ENCODE measurements at places on chromosomes 1 and 21.

DNA sequence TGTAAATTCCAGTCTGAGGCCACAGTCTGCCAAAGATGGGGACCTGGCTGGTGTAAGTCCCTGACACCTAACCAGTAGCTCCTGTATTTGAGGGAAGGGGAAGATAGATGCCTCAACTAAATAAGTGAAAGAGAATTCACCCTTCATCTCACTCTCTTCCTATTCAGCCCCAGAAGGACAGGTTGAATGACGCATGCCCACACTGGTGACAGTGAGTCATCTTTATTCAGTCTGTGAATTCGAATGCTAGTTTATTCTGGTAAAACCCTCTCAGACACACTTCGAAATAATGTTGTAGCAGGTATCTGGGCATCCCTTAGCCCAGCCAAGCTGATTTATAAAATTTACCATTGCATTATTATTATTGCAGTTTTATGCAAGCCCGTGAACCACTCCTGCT, 617.0 kb upstream of the PRMT6 start:
- DNase-seq: no peak

DNA sequence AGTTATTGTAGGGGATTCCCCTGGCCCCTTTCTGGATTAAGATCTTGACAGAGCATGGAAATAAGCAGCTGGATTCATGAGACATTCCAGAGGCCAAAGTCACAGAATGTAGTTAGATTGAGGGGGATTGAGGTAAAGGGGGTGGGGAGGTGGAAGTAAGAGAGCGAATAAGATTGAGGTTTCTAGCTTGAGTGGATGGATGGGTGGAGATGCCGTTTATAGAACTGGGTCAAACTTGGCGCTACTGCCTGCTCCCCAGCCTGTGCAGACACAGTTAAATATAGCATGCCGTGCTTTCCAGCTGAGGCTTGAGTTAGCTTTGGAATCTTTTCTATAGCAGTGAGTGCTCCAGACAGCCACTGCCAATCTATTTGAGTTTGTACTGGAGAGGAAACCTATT, 85.7 kb downstream of the DYRK1A start:
- no peak for DNase-seq

GRCh38 chr1:53697721-53698383, 41.1 kb downstream of the GLIS1 start:
- DNase-seq: no peak

DNA sequence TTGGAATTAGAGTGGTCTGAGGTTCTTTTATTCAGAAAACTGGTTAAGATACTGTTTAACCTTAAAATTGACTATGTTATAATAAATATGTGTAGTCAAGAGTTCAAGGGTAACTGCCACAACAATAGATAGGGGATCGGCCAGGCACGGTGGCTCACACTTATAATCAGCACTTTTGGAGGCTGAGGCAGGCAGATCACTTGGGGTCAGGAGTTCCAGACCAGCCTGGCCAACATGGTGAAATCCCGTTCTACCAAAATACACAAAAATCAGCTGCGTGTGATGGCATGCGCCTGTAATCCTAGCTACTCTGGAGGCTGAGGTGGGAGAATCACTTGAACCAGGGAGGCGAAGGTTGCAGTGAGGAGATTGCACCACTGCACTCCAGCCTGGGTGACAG, 39.5 kb downstream of the PDC start:
- no peak for DNase-seq

DNA sequence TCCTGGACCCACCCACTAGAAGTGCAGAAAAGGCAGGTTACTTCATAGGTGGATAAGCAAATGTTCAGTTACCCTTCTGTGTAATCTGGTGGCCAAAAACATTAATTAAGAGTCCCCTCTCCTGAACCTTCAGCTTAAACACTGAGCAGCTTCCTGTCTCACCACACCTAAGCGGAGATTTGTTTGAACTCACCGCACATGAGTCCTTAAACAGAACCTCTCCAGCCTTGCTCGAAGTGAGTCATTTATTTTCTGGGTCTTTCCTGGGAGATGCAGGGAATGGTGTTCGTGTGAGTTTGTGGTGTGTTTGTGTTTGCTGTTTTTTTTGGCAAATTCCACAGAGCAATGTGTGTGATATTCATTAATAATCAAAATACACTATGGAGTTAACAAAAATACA, 7.6 kb upstream of the FNBP1L start:
- DNase-seq: no peak

- DNase-seq: no peak
Observed at GRCh38 chr1:15761366-15762128, 3.0 kb downstream of the FBLIM1 start.

- DNase-seq: no peak
Observed at GRCh38 chr1:22607154-22607553, 29.3 kb upstream of the C1QA start.

DNA sequence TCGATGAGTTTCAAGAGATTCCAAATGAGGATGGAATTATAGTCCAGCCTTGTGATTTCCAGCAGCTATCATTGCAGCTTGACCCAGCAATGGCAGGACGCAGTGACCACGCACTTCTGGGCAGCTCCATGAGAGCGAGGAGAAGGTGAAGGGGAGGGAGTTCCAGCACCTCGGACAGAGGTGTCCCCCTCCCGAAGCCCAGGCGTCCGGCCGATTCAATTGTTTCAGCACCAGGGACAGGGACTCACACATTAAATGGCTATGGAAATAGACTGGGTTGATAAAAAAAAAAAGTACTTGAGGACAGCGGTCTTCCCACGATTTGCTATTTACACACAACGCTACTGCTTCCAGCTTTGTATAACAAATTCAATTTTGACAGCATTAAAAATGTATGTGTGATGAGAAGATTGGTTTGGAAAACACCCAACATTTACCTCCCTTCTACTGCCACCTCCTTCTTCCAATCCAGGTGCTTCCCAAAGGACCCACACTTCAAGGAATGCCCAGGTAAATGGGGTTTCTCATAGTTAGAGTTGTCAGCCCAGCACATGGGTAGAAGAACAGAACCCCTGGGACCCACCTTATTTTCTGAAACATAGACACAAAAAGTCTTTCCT, 71.8 kb downstream of the DISP3 start:
- DNase-seq: peak; percentile 52

DNA sequence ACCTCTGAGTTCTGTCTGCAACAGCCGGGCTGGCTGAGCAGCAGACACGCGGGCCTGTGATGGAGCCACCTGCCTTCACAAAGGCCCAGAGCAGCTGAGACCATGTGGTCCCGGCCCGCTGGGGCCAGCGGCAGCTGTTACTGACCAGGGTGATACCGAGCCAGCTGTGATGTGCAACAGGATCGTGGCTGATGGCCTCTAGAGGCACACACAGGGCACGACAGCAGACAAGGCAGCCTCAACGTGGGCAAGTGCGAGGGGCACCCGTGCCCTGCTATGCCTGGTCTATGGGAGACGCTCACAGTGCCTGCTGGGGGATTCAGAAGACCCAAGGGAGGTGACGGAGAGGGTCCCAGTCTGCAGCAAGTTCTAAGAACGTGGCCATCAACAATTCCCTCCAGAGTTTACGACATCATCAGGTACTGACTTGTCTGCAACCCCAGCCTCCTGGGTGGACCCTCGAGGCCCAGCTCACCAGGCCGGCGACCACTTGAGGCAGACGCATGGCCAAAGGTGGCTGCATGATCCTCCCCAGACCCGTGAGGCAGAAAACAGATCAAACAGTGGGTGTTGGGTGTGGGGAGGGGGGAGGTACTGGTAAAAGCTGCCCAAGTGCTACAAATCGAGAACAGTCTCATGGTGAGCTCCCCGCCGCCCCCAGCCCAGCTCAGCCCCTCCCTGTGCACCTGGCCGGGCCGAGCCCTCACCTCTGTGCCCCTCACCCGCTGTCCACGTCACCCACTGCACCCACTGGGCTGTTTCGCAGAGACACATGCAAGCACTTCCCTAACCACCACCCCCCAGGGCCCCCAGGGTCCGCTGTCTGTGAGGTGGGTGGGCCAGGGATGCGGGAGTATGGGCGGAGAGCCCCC, 6.0 kb downstream of the POFUT2 start:
- DNase-seq: no peak

GRCh38 chr1:25732821-25733220, 67.2 kb upstream of the SELENON start:
- no peak for DNase-seq

DNA sequence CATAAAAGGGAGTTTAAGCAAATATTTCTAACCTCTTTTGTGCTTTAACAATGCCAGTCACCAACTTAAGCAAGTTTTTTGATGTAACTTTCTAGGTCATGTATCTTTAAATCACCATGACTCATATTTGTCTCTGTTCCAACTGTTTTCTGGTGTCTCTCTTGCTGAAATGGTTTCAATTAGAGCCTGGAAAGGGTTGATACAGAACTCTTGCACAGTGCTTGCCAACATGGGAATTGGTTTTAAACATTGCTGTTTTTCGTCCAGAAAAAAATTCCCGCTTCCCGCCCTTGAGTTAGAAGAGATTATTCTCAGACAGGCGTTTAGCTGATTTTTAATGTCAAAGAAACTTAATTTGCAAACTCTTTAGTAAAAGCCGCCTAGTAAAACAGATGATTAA, 46.4 kb upstream of the SLC22A15 start:
- DNase-seq: no peak

- DNase-seq: no peak
Observed at GRCh38 chr1:234681065-234681464, 71.1 kb upstream of the IRF2BP2 start.

GRCh38 chr1:84373436-84374141, 24.7 kb upstream of the DNASE2B start:
- DNase-seq: no peak

DNA sequence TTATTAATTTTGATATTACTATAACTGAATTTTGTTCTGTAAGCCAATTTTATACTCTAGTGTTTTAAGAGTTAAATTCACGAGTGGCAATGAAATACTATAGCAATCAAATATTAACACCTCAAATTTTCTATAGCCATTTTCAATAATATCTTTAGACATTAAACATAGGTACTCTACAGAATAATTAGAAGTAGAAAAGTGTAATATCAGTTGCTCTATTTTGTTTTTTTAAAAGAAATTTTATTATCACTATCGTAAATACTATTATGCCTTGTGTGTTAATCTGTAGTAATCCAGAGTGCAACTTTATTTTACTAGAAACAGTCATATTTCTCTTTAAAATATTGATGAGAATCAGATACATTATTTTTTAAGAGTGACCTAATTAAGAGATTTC, 691.2 kb downstream of the USP25 start:
- no peak for DNase-seq

DNA sequence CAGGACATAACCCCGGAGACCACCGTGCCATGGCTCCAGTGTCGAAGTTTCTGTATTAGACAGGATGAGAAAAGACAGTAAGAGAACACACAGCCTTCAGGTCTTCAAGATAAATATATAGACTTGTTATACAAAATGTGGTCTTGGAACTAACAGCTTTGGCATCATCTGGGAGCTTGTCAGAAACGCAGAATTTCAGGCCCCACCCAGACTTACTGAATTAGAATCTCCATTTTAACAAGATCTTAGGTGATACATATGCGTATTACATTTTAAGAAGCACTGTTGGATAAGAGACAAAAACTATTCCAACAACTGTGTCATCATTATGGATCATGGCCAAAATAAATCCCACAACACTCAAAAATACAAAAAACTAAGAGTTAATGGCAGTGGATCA, 239.3 kb downstream of the ASTN1 start:
- DNase-seq: no peak

- DNase-seq: no peak
Observed at GRCh38 chr1:147080671-147081394, 91.4 kb downstream of the PRKAB2 start.

DNA sequence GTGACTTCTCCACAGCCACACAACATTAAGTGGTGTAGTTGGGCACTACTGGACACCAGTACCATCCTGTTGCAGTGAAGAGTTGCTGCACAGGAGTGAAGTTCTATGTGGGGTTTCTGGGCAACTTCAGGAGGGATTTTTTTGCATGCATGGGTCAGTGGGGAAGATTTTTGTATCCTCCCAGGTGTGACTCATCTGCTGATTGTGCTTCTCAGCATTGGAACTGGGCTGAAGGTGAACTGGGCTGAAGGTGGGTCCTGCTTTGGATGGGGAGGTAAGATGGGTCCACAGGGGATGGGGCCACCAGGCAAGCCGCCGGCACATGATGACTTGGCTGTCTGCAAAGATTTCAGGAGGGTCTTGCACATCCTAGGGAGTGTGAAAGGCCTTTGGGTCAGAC, 2.6 kb downstream of the SERINC2 start:
- no peak for DNase-seq

DNA sequence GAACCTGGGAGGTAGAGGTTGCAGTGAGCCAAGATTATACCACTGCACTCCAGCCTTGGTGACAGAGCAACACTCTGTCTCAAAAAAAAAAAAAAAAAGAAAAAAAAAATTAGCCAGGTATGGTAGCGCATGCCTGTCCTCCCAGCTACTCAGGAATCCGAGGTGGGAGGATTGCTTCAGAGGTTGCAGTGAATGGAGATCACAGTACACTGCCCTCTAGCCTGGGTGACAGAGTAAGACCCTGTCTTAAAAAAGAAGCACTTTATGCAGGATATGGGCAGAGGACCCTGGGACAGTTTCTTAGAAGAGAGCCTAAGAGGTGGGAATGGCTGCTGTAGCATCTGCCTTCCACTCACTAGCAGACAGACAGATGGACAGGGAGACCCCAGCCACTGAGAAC, 23.0 kb downstream of the IQGAP3 start:
- no peak for DNase-seq

Measured in suppressor macrophage treated with lipopolysaccharide for 4 hours (primary cell).